ENCODE measurements at places on chromosomes 7 and 10.

- DNase-seq: peak; percentile 62
Measured at GRCh38 chr10:93115661-93116383, 42.1 kb downstream of the CYP26A1 start.

DNA sequence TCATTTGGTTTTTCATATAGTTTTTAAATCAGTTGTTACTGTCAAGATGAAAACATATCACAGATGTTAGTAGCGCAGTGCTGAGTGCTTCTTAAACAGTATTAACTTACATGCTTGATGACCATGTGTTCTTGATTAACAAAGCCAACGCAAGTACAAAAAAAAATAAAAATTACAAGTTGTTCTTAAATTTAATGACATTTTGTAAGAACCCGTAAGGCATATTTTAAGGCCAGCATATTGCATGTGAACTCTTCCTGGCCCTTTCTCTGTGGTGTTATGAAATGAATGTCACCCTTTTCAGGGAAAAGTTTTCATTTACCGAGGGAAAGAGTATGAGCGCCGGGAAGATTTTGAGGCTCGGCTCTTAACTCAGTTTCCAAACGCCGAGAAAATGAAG, 140.4 kb upstream of the NPS start:
- no peak for DNase-seq

DNA sequence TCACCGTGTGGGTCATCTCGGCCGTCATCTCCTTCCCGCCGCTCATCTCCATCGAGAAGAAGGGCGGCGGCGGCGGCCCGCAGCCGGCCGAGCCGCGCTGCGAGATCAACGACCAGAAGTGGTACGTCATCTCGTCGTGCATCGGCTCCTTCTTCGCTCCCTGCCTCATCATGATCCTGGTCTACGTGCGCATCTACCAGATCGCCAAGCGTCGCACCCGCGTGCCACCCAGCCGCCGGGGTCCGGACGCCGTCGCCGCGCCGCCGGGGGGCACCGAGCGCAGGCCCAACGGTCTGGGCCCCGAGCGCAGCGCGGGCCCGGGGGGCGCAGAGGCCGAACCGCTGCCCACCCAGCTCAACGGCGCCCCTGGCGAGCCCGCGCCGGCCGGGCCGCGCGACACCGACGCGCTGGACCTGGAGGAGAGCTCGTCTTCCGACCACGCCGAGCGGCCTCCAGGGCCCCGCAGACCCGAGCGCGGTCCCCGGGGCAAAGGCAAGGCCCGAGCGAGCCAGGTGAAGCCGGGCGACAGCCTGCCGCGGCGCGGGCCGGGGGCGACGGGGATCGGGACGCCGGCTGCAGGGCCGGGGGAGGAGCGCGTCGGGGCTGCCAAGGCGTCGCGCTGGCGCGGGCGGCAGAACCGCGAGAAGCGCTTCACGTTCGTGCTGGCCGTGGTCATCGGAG, 1.8 kb downstream of the ADRA2A start:
- no peak for DNase-seq

GRCh38 chr10:30980951-30981616, 50.6 kb downstream of the ZNF438 start:
- DNase-seq: no peak

GRCh38 chr10:19937989-19938388, 121.8 kb downstream of the PLXDC2 start:
- DNase-seq: no peak

DNA sequence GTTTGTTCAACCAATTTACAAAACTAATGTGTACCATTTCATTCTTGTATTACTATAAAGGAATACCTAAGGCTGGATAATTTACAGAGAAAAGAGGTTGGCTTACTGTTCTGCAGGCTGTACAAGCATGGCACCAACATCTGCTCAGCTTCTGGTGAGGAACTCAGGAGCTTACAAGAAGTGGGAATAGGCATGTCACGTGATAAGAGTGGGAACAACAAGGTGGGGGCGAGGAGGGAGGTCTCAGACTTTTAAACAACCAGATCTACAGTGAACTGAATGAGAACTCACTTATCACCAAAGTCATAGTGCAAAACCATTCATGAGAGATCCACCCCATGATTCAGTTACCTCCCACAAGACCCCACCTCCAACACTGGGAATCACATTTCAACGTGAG, 1178.0 kb downstream of the REEP3 start:
- DNase-seq: no peak

GRCh38 chr10:49283491-49283890, 15.5 kb upstream of the C10orf71 start:
- DNase-seq: no peak

DNA sequence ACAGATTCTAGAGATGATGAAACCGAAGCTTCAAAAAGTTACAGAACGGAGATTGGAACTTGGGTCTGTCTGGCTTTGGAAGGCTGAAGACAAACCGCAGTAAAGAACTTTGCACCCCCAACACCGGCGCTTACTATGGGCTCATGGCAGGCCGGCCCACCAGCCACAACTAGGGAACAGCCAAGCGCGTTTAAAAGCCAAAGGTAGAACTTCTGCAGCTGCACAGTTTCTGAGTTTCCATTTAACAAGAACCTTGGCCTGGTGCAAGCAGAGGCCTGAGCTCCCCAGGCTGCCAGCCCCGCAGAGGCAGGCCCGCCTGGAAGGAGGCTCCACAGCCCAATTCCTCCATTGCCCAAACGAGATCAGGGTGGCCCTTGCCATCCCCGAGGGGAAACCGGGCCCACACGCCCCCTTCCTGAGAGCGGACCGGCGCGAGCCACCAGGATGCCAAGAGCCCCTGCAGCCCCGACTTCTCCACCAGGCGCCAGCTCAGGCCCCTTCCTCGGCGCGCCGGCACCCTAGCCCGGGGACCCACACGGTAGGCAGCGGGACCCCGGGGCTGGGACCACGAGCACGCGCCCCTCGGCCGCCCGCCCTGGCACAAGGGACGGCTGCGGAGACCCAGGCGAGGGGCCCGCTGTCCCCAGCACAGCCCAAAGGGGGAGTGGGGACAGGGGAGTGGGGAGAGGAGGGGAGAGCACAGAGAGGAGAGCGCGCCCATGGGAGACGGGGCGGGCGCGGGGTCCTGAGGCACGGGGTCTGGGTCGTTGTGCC, 566 bp downstream of the MAD1L1 start:
- DNase-seq: peak; percentile 20

GRCh38 chr10:124035928-124036558, 57.4 kb downstream of the CHST15 start:
- DNase-seq: no peak

DNA sequence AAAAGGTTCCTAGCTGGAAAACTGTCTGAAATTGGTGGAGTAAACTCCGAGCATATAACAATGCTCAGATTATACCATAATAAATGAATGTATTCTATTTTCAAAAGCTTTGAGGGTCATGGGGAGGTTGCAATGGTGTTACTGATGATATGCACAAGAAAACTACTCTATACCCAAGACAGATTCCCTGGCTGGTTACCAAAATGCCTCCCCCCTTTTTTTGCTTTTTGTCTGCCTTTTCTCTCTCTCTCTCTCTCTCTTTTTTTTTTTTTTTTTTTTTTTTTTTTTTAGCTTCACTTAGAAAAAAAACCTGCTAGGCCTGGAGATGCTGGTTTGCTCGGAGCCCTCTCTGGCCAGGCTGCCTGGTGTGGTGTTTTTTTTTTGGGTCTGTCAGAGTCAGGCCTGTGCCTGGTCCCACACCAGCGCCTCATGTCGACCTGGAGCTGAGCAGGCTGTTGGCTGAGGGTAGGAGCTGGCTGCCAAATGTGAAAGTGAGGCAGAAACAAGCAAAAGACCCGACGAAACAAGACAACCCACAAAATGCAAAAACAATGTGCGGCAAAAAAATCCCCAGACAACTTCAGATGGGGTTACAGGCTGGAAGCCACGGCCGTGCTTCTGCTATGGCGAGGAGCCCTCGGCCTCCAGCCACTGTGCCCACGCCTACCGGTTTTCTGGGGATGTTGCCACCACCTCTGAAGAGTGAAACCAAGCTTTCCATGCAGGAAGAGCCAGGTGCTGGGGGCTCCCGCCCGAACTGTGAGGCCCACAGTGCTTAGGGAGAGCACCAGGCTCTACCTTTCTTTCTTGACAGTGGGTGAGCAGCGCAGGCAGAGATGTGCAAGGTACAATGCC, 59.9 kb upstream of the EFCAB10 start:
- DNase-seq: no peak

DNA sequence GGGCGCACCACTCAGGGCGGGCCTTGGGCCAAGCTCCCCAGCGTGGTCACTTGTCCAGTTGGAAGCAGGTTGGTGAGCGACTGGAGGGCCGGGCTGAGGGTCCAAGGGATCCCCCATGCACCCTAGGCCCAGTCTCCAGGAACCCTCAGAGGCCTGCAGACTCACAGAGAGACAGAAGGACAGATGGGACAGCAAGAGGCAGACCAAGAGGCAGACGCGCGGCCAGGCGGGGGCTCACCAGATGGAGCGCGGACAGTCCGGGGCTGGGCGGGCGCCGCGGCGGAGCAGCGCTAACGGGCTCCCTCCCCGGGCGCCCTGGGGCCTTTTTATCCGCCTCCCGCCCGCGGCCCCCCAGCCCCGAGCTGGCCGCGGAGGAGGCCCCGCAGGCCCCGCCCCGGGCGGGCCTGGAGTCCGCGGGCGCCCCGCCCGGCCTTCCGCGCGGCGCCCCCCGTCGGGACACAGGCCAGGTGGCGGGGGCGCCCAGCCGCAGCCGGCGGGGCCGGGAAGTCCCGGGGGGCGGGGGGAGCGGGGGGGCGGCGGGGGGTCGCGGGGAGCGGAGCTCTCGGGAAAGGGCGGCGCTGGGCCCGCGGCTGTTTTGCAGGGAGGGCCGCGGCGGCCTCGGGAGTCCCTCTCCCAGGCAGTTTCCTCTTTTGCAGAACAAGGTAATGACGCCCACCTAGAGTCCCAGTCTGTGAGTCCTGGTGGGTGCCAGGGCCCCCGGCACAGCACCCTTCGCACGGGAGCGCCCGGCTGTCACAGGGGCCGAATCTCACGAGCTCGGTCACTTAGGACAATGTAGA, at the start of gene LOXL4:
TSS of gene LOXL4 (minus strand) at position 301 of the 800 bp plus-strand sequence. CDS start 5,175 bp downstream, outside the sequence.
- no peak for DNase-seq

DNA sequence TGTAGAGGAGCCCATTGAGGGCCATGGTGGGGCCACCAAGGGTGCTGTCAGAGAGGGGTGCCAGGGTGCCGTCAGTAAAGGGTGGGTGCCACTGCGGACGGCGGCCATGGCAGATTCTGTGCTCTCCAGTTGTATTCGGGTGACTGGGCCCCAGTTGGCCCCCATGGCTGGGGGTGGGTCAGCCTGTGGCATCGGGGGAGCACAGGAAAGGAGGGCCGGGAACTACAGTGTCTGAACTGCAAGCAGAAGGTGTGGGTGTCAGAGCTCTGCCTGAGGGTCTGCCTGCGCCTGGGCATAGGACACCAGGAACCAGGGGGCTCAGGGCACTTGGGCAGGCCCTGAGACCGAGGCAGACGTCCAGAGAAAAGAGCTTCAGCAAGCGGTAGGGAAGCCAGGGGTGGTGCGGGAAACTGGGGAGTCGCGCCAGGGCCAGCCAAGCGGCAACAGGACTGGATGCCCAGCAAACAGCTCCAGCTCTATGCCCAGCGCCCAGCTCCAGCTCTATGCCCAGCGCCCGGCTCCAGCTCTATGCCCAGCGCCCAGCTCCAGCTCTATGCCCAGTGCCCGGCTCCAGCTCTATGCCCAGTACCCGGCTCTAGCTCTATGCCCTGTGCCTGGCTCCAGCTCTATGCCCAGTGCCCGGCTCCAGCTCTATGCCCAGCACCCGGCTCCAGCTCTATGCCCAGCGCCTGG, 502.3 kb upstream of the FOXK1 start:
- DNase-seq: no peak
